ENCODE measurements at places on chromosomes 7 and 10. TPM values are rescaled to one million over a fixed set of nuclear protein-coding genes. Genes with fewer than 3 reads are reported as not detected.

DNA sequence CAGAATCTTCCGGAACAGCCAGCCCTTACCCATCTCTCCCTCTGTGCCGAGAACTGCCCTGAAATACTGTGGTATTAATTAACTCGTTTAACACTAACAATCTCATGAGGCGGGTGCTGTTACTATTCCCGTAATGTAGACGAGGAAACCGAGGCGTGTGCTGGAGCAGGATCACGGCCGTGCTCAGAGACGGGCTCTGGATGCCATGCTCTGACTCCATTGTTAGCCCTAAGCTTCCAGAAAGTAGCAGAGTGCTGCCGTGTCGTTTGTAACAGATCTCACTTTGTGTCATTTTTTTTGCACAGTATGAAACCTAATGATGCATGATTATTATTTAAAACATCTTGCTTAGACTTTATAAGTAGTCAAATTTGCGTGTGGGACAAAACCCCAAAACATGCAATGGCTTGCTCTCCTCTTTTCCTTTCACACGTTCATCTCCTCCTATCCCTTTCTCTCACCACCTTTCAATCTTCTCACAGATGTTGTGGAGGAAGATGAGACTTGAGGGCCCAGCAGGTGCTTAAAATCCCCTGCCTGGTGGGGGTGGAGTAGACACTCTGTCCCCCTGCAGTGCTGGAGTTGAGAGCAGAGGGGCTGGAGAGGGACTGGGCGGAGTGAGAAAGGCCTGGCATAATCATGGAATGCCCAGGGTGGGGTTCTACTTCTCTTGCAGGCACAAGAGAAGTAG is 482 bp upstream of the ACTR3C start:
- H3K4me1 ChIP-seq: peaks cover 46% of the 10 kb centered on the region
- peak overlapping the region; percentile 93 for H3K4me3 ChIP-seq
- DNase-seq: no peak

DNA sequence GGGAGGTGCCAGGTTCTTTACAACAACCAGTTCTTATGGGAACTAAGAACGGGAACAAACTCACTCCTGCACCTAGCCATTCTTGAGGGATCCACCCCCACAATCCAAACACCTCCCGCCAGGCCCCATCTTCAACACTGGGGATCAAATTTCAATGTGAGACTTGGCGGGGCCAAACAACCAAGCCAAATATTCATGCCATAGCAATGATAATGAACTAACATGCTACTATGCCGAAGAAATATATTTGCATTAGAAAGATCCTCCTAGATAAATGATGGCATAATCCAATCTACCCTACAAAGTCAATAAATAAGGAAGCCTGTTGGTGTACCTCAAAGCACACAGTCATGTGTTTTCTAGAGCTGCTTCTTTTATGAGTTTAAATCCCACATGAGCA is 57.6 kb downstream of the CCDC71L start:
- DNase-seq: no peak
- no peaks in the 10 kb centered on the region for H3K36me3 ChIP-seq
- no peak overlapping the region for H3K27ac ChIP-seq

DNA sequence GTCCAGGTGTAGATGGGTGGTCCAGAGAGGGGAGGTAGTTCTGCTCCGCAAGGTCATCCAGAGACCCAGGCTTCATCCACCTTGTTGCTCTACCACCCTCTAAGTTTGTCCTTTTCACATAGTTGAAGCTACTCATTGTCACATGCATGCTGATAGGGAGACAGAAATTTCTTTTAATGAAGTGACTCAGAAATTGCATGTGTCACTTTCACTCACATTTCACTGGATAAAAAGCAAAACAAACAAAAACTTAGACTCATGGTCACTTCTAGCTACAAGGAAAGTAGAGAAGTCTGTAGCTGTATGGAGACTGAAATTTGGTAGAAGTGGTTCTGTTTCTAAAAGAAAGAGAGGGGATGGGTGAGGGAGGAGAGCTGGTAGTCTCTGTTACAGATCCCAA is 161.9 kb downstream of the SORCS3 start:
- no peak for DNase-seq
- no peaks in the 10 kb centered on the region for H3K4me1 ChIP-seq
- no peaks in the 10 kb centered on the region for H3K36me3 ChIP-seq
- no peaks in the 10 kb centered on the region for H3K27me3 ChIP-seq
- no peak overlapping the region for H3K4me3 ChIP-seq

DNA sequence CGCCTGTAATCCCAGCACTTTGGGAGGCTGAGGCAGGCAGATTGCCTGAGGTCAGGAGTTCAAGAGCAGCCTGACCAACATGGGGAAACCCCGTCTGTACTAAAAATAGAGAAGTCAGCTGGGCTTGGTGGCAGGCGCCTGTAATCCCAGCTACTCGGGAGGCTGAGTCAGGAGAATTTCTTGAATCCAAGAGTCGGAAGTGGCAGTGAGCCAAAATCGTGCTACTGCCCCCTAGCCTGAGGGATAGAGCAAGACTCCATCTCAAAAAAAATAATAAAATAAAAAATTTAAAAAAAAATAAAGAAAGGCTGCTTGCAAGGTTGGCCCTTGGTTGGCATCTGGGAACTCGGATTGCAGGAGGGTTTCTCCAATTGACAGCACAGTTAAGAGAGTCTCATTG is 221.6 kb downstream of the DGKI start:
- H3K27ac ChIP-seq: no peak overlapping the region
- no peak for DNase-seq
- H3K4me3 ChIP-seq: no peak overlapping the region
- H3K4me1 ChIP-seq: no peaks in the 10 kb centered on the region
- no peaks in the 10 kb centered on the region for H3K36me3 ChIP-seq

GRCh38 chr7:132095111-132095765 is 481.0 kb downstream of the PLXNA4 start:
- no peaks in the 10 kb centered on the region for H3K4me1 ChIP-seq
- no peak overlapping the region for H3K4me3 ChIP-seq
- no peaks in the 10 kb centered on the region for H3K36me3 ChIP-seq
- H3K27ac ChIP-seq: no peak overlapping the region

- no peak overlapping the region for H3K4me3 ChIP-seq
- no peaks in the 10 kb centered on the region for H3K36me3 ChIP-seq
- H3K27me3 ChIP-seq: peaks cover 3% of the 10 kb centered on the region
Measured at GRCh38 chr10:76839276-76839675, 798.3 kb downstream of the KCNMA1 start.

GRCh38 chr7:136655414-136655813 is 213.0 kb upstream of the CHRM2 start:
- no peaks in the 10 kb centered on the region for H3K36me3 ChIP-seq
- no peaks in the 10 kb centered on the region for H3K4me1 ChIP-seq
- no peak overlapping the region for H3K27ac ChIP-seq
- no peak for DNase-seq

- H3K4me3 ChIP-seq: no peak overlapping the region
- no peak for DNase-seq
- H3K27ac ChIP-seq: no peak overlapping the region
- no peaks in the 10 kb centered on the region for H3K36me3 ChIP-seq
Measured at GRCh38 chr10:23512355-23513058, 73.6 kb downstream of the OTUD1 start.

GRCh38 chr7:128304212-128304611 is 39.5 kb downstream of the RBM28 start:
- H3K4me1 ChIP-seq: no peaks in the 10 kb centered on the region
- H3K4me3 ChIP-seq: no peak overlapping the region
- H3K27ac ChIP-seq: no peak overlapping the region

GRCh38 chr10:62001898-62002297 is 100.4 kb downstream of the ARID5B start:
- H3K4me3 ChIP-seq: peak overlapping the region; percentile 7
- peaks cover 98% of the 10 kb centered on the region for H3K4me1 ChIP-seq
- peak overlapping the region; percentile 100 for H3K27ac ChIP-seq
- DNase-seq: no peak
- no peaks in the 10 kb centered on the region for H3K27me3 ChIP-seq

- no peaks in the 10 kb centered on the region for H3K36me3 ChIP-seq
- H3K4me3 ChIP-seq: no peak overlapping the region
- no peak for DNase-seq
- no peak overlapping the region for H3K27ac ChIP-seq
- H3K27me3 ChIP-seq: no peaks in the 10 kb centered on the region
- H3K4me1 ChIP-seq: no peaks in the 10 kb centered on the region
Measured at GRCh38 chr10:128466831-128467371, 340.7 kb upstream of the MKI67 start.

DNA sequence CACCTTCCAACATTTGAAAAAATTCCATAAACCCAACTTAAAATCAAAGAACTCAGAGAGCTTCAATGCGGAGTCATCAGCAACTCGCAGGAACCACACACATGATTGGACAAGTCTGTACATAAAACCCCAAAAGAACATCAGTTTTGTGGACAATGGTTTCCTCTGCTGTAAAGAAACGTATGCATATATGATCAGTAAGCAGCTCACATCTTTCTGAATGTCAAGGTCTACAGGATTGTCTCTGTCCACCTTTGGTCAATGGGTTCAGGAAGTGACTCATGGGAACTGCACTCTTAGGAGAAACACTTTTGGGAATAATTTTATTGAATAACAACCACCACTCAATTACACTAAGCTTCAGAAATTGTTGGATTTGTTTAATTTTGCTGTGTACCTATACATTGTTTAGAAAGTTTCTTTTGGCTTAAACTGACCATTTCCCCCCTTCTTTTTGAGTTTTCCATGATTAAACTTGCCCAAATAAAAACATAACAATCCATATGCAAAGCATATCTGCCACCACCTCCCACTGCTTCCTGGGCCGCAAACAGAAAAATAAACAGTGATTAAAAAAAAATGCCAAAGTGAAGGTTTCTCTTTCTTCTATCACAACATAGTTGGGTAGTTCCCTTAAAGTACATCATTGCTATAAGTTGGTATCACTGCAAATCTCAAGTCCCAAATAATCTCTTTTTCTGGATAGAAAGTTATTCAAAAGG is 27.3 kb upstream of the AFAP1L2 start:
- H3K27ac ChIP-seq: no peak overlapping the region
- no peaks in the 10 kb centered on the region for H3K27me3 ChIP-seq
- H3K4me1 ChIP-seq: no peaks in the 10 kb centered on the region
- DNase-seq: no peak
- no peak overlapping the region for H3K4me3 ChIP-seq
- H3K36me3 ChIP-seq: peaks cover 60% of the 10 kb centered on the region

DNA sequence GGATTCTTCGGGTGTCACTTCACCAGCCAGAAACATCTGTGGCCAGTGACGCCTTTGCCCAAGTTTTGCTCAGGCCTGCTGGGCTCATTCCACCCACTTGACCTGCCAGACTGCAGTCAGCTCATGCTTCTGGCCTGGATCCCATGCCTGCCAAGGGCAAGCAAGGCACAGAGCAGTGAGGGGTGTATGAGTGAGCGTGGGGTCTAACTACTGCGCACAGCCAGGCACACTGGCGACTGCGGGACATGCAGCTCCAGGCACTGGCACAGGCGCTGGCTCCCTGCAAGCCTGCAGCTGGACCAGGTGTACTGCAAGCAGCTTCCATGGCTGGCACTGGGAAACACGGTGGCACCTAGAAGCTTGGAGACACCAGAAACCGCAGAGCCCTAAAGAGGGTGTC is 80.1 kb downstream of the MTERF1 start:
- no peak for DNase-seq
- no peaks in the 10 kb centered on the region for H3K27me3 ChIP-seq
- no peak overlapping the region for H3K4me3 ChIP-seq
- no peaks in the 10 kb centered on the region for H3K4me1 ChIP-seq
- no peak overlapping the region for H3K27ac ChIP-seq

The ZPBP gene
- total RNA-seq: not detected

GRCh38 chr7:35716038-35716803 is 21.3 kb upstream of the HERPUD2 start:
- H3K4me1 ChIP-seq: peaks cover 32% of the 10 kb centered on the region
- no peak overlapping the region for H3K27ac ChIP-seq
- DNase-seq: no peak

- H3K4me3 ChIP-seq: no peak overlapping the region
- no peak for DNase-seq
- no peaks in the 10 kb centered on the region for H3K4me1 ChIP-seq
- H3K27ac ChIP-seq: no peak overlapping the region
Measured at GRCh38 chr7:52877240-52877639, 158.2 kb upstream of the POM121L12 start.

The ANXA11 gene
- total RNA-seq: 190 TPM

The GRID1 gene
- total RNA-seq: not detected

- H3K36me3 ChIP-seq: no peaks in the 10 kb centered on the region
- no peak overlapping the region for H3K4me3 ChIP-seq
- H3K4me1 ChIP-seq: peaks cover 91% of the 10 kb centered on the region
- H3K27me3 ChIP-seq: no peaks in the 10 kb centered on the region
Measured at GRCh38 chr10:124069341-124070264, 23.8 kb downstream of the CHST15 start.

The WNT8B gene
- not detected for total RNA-seq
